Stimulated activated CD4-positive, alpha-beta T cell treated with anti-CD3 and anti-CD28 coated beads, TNF-alpha, amount 100 ng/mL, for 24 hours (primary cell): ENCODE measurements at places on chromosomes 3 and 15.

- no peak for DNase-seq
These were observed 183.6 kb downstream of the UACA start for GRCh38 chr15:70579766-70580165.

GRCh38 chr15:39884351-39884750 is 35.7 kb downstream of the GPR176 start:
- DNase-seq = no peak

DNA sequence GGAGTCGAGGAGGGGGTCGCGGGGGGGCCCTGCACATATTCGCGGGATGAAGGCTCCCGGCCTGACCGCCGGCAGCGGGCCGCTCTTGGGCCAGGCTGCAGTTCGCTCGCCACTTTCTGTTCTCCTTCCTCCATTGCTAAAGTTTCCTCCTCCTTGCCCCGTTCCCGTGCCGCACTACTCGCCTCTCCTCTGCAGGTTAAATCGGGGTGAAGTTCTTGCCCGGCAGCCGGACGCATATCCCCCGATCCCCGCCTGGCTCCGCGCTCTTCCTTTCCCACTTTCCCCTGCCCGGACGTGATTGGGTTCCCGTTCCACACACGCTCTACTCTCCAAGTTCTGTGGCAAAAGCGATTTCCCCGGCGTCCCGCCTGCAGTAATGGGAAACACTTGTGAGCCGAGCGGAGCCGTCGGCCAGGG is 556 bp downstream of the CRYBG3 start:
- DNase-seq = no peak

- DNase-seq = no peak
These were observed 15.8 kb downstream of the ST3GAL6 start for GRCh38 chr3:98778852-98779413.

DNA sequence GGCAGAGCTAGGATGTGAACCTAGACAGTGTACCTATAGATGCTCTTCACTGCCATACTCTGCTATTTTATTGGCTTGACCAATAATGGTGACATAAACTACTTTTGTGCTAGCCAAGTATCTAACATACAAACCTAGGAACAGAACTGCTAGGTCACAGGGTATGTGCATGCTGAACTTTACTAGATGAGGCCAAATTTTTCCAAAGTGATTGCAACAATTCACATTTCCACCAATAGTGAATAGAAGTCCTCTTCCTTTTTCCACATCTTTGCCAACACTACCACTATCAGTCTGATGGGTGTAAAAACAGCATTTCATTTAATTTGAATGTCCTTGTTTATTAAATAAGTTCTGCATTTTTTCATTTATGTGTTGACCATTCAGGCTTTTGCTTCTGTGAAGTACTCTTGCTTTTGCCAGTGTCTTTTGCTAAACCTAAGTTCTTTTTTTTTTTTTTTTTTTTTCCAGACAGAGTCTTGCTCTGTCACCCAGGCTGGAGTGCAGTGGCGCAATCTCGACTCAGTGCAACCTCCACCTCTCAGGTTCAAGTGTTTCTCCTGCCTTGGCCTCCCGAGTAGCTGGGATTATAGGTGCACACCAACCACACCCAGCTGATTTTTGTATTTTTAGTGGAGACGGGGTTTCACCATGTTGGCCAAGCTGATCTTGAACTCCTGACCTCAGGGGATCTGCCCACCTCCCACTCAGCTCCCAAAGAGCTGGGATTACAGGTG is 54.1 kb downstream of the DCAF1 start:
- DNase-seq = no peak
